ENCODE measurements at places on chromosomes 2 and 18. TPM values are rescaled to one million over a fixed set of nuclear protein-coding genes. Genes with fewer than 3 reads are reported as not detected.
A peak's percentile ranks its signal among the peaks of the same experiment; 100 is the strongest.

Gene GAREM1
- total RNA-seq = 0.39 TPM

Gene ANKRD62
- total RNA-seq = not detected

Gene DSC2
- not detected for total RNA-seq

Gene FECH
- 32.6 TPM for total RNA-seq

Gene LYPD6
- total RNA-seq = not detected

Gene ALPP
- not detected for total RNA-seq

Gene PLB1
- total RNA-seq = 1.9 TPM

DNA sequence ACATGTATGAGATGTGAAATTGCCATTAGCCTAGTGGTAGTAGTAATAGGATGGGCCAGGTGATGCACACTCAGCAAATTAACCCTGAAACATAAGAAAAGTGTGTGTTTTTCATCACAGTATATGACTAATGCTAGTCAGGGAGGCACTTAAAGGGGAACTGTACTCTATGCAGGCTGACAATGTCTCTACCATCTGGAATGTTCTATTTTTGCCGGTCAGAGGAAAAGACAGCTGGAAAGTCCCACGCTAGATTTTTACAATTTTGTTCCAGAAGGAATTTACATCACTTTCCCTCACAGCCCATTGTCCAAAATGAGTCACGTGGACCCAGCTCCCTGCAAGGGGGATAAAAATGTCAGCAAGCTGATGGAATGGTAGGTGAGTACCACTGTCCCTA lies 746.3 kb upstream of the CHAC2 start:
- no peak overlapping the region for H3K27ac ChIP-seq
- peaks cover 4% of the 10 kb centered on the region for H3K36me3 ChIP-seq
- H3K4me3 ChIP-seq = no peak overlapping the region
- no peaks in the 10 kb centered on the region for H3K27me3 ChIP-seq

GRCh38 chr2:195649629-195650190 lies 7.3 kb upstream of the SLC39A10 start:
- H3K4me3 ChIP-seq = peak overlapping the region; percentile 40
- peaks cover 27% of the 10 kb centered on the region for H3K4me1 ChIP-seq
- peak overlapping the region; percentile 85 for H3K27ac ChIP-seq

DNA sequence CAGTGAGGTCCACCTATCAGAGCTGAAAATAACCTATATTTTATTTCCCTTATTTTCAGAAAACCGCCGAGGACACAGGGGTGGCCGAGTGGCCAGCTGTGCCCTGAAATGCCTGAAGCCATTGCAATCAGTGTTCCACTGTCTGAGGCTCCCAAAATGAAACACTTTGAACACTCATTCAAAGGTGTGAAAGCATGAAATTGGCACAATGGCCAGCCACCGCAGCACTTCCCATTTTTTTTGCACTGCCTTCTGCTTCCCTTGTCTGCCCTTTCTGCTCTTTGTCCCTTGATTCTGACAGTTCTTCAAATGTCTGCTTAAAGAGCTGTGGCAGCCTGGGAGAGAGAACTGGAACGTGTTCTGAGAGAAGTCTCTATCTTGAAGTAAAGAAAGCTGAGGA lies 1127.5 kb upstream of the CELF4 start:
- DNase-seq = no peak
- H3K36me3 ChIP-seq = peaks cover 3% of the 10 kb centered on the region
- H3K4me3 ChIP-seq = no peak overlapping the region
- H3K27me3 ChIP-seq = peaks cover 6% of the 10 kb centered on the region

- no peak overlapping the region for H3K27ac ChIP-seq
- H3K36me3 ChIP-seq = peaks cover 2% of the 10 kb centered on the region
- peak overlapping the region; percentile 87 for H3K4me3 ChIP-seq
- H3K4me1 ChIP-seq = peaks cover 12% of the 10 kb centered on the region
- DNase-seq = peak; percentile 16
Measured at GRCh38 chr18:57802213-57803102, 657 bp downstream of the ATP8B1 start.

- H3K27me3 ChIP-seq = peaks cover 6% of the 10 kb centered on the region
- H3K4me3 ChIP-seq = no peak overlapping the region
- no peak for DNase-seq
- H3K36me3 ChIP-seq = no peaks in the 10 kb centered on the region
- H3K27ac ChIP-seq = no peak overlapping the region
Measured at GRCh38 chr2:217672472-217672871, 330.3 kb downstream of the TNS1 start.

DNA sequence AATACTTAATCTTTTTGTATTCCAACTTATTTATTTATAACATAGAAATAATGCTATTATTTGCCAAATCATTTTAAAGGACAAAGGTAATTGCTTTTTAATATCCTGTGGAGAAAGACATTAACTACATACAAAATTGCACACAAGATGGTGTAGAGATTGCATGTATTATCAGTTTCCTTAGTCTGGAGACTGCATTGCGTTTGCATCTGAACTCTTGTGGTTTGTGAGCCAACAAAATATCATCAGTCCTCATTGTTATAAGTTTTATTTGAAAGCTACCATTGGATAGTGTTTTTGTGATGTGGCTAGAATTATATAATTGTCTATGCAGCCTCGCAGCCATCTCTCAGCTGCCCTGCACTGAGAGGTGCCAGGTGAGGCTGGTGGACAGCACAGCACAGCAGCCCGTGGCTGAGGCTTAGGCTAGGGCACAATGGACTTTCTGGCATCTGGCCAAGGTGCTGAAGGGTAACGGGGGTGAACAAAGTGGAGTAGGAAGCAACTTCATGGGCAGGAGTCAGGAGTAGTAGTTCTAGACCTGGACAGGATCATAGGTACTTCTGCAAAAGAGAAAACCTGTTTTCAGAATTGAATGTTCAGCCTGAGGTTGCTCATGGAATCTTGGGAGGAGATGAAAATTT lies 15.1 kb downstream of the RASGRP3 start:
- H3K4me1 ChIP-seq = peaks cover 38% of the 10 kb centered on the region
- H3K4me3 ChIP-seq = no peak overlapping the region

DNA sequence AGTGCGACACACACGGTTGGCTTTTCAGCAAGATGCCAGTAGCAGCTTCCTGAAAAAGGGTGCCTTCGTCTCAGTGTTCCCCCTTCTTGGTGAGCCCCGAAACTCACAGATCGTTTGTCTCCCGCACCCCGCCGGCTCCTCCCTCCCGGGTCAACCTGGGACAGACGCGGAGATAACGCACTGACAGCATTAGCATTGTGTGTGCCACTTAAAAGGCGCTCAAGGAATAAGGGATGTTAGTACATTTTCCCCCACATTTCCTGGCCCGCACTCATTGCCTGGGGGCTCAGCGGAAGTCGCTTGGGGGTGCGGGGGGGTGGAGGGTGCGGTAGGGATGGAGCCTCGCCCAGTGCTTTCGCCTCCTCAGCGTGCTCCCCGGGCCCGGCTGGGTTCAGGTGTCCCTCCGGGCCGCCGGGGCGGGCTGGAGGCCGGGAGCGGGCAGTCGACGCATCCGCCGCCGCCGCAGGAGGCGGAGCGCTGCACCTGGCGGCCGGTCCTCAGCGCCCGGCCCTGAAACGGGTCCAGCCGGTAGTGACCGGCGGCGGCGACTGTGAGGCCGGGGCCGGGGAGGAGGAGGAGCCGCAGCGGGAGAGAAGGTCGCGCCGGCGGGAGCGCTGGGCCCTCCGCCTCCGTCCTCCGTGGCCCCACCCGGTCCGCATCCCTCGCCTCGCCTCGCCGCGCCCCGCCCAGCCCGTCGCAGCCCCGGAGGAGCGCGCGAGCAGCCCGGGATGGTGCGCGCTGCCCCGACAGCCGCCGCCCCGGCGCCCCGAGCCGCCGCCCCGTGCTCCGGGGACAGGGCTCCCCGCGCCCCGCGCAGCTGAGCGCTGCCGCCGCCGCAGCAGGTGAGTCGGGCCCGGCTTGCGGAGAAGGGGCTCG lies at the start of gene MFSD6:
Gene MFSD6 (plus strand): TSS at position 694 of the 876 bp plus-strand sequence. CDS start 27,675 bp downstream, outside the sequence.
- peak; percentile 65 for DNase-seq
- H3K36me3 ChIP-seq = peaks cover 4% of the 10 kb centered on the region
- H3K4me1 ChIP-seq = peaks cover 34% of the 10 kb centered on the region
- peak within 1 kb of the TSS; percentile 88 for H3K4me3 ChIP-seq
- peak within 1 kb of the TSS; percentile 92 for H3K27ac ChIP-seq

DNA sequence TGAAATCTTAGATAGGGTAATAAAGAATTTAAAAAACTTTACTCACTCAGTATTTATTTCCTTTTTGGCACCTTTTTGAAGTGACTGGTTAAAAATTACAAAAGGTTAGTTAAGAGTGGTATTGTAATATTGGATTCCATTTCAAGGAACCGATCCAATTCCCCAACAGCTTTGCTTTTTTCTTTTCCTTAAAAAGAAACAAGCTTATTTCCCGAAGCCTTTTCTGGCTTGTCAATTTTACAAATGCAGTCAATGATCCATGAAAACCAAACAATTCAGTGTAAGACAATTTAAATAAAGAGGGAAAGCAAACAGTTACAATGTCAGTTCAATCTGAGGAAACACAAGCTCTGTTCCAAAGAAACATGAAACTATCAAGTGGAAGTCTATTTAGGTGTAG lies 200.2 kb downstream of the RIT2 start:
- H3K27me3 ChIP-seq = no peaks in the 10 kb centered on the region
- H3K27ac ChIP-seq = no peak overlapping the region
- no peaks in the 10 kb centered on the region for H3K4me1 ChIP-seq
- no peaks in the 10 kb centered on the region for H3K36me3 ChIP-seq

- DNase-seq = no peak
- no peak overlapping the region for H3K4me3 ChIP-seq
- no peaks in the 10 kb centered on the region for H3K27me3 ChIP-seq
- H3K4me1 ChIP-seq = no peaks in the 10 kb centered on the region
- H3K27ac ChIP-seq = no peak overlapping the region
- H3K36me3 ChIP-seq = peaks cover 2% of the 10 kb centered on the region
Measured at GRCh38 chr2:49567811-49568600, 413.7 kb upstream of the FSHR start.

DNA sequence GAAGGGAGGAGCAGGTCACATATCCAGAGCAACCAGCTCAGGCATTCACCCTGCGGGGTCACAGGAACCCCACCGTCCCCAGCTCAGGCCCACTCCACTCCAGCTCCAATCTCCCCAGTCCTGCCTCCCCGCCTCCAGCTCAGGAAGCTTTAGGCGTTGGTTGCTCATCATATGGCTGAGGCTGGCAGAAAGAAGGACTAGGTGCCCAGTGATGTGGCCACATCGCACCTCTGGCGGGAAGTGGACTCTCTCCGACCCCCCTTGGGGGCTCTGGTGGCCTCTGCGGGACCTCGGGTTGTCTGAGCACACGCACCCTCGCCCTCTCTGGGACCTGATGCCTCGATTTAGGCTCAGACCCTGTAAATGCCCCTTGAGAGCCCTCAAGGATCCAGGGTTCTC lies 187.7 kb downstream of the ZFP36L2 start:
- no peak for DNase-seq
- no peaks in the 10 kb centered on the region for H3K27me3 ChIP-seq
- H3K4me1 ChIP-seq = peaks cover 11% of the 10 kb centered on the region

- no peak overlapping the region for H3K4me3 ChIP-seq
- H3K27ac ChIP-seq = no peak overlapping the region
- DNase-seq = no peak
- no peaks in the 10 kb centered on the region for H3K4me1 ChIP-seq
Measured at GRCh38 chr18:32437100-32437834, 33.4 kb downstream of the GAREM1 start.
